ENCODE measurements at places on chromosomes 6 and 20.

DNA sequence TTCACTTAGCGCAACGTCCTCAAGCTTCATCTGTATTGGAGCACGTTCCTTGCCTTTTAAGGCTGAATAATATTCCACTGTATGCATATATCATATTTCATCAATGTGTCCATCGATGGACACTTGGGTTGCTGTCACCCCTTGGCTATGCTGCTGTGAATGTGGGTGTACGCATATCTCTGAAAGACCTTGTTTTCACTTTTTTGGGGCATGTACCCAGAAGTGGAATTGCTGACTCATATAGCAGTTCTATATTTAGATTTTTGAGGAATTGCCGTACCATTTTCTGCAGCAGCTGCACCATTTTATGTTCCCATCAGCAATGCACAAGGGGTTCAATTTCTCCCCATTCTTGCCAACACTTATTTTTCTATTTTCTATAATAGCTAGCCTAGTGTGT is 22.8 kb upstream of the SLC23A2 start:
- H3K4me3 ChIP-seq, result no peak overlapping the region
- H3K36me3 ChIP-seq, result no peaks in the 10 kb centered on the region
- no peaks in the 10 kb centered on the region for H3K27me3 ChIP-seq
- no peak overlapping the region for H3K27ac ChIP-seq
- no peak for DNase-seq

GRCh38 chr20:7695635-7696034 is 244.6 kb downstream of the HAO1 start:
- H3K36me3 ChIP-seq, result no peaks in the 10 kb centered on the region
- DNase-seq, result no peak
- H3K27me3 ChIP-seq, result no peaks in the 10 kb centered on the region
- no peak overlapping the region for H3K4me3 ChIP-seq

GRCh38 chr6:152846825-152847224 is 96.2 kb downstream of the VIP start:
- no peak overlapping the region for H3K27ac ChIP-seq
- H3K27me3 ChIP-seq, result no peaks in the 10 kb centered on the region
- H3K36me3 ChIP-seq, result no peaks in the 10 kb centered on the region
- no peak overlapping the region for H3K4me3 ChIP-seq

DNA sequence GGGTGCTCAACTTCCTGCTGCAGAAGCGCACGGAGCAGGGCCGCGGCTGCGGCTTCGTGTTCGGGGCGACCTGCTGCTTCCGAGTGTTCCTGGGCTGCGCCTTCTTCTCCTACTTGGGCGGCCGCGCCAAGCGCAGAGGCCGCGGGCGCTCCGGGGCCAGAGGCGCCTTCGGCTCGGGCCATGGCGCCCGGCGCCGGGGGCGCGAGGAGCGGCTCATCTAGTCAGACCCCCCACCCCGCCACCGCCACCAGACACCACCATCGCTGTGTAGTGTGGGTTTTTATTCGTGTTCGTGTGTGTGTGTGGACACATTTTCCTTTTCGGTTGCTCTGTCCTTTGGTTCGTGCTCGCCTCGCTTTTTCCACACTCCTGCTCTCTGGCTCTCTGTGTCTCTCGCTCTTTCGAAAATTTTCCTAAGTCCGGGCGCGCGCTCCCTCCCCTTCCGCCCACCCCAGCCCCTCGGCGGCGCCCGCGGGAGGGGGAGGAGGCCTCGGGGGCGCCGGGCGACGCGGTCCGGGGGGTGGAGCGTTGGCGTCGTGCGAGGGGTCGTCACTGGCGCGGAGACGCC is 38.1 kb downstream of the GNAS start:
- peak; percentile 55 for DNase-seq
- H3K4me1 ChIP-seq, result peaks cover 31% of the 10 kb centered on the region
- H3K4me3 ChIP-seq, result peak overlapping the region; percentile 85
- H3K27me3 ChIP-seq, result no peaks in the 10 kb centered on the region
- H3K36me3 ChIP-seq, result peaks cover 27% of the 10 kb centered on the region

GRCh38 chr6:157380779-157381561 is at the start of gene ZDHHC14:
Gene ZDHHC14 (plus strand): TSS chr6:157381190.
- H3K27ac ChIP-seq, result peak within 1 kb of the TSS; percentile 80
- peak within 1 kb of the TSS; percentile 86 for H3K4me3 ChIP-seq
- peak; percentile 88 for DNase-seq
- peaks cover 34% of the 10 kb centered on the region for H3K4me1 ChIP-seq
- peaks cover 14% of the 10 kb centered on the region for H3K27me3 ChIP-seq

GRCh38 chr20:32418376-32418775 is 60.2 kb downstream of the ASXL1 start:
- DNase-seq, result no peak
- peaks cover 21% of the 10 kb centered on the region for H3K4me1 ChIP-seq

GRCh38 chr20:58228484-58229197 is at the start of gene ANKRD60:
Gene ANKRD60 (minus strand): TSS chr20:58228653. CDS start chr20:58228653, 0 bp downstream.
- peaks cover 38% of the 10 kb centered on the region for H3K27me3 ChIP-seq
- no peak for DNase-seq
- H3K27ac ChIP-seq, result peak within 1 kb of the TSS; percentile 67
- peaks cover 33% of the 10 kb centered on the region for H3K4me1 ChIP-seq
- H3K36me3 ChIP-seq, result peaks cover 46% of the 10 kb centered on the region

DNA sequence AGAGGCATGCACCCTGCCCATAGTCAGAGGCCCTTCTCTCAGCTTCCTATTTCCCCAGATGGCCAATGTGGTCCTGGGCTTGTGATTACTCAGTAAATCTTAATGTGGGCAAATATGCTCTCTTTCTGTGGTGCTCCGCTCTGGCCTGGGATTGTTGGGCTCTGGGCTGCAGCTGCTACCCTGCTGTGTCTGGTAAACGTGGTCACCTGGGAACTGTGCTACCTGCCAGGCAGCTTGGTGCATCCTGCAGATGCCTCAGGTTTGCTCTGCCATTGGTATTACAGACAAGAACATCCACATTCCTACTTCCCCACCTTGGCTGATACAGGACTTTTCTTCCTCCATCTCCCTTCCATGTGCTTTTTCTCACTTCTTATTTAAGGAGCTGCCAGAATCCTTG is 611.5 kb upstream of the IMPG1 start:
- no peaks in the 10 kb centered on the region for H3K27me3 ChIP-seq
- no peak overlapping the region for H3K4me3 ChIP-seq
- H3K4me1 ChIP-seq, result no peaks in the 10 kb centered on the region
- no peak for DNase-seq
- H3K27ac ChIP-seq, result no peak overlapping the region
- H3K36me3 ChIP-seq, result no peaks in the 10 kb centered on the region

DNA sequence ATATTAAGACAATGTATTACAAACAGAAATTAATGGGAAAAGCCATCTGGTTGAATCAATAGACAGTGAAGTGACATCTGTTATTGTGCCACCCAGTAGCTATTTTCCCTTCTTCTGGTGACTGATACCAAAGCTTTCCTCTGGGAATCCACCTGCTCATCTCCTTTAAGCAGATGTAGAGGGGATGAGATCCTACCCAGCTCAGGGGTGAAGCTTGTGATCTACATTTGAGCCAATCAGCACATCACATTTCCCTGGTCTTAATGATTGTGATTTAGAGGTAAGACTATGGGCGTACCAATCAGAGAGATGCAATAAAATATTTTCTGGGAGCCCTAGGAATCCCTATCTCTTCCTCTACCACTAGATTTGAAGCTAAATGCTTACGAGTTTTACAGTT is 782.9 kb downstream of the PTPRT start:
- H3K27me3 ChIP-seq, result no peaks in the 10 kb centered on the region
- no peak overlapping the region for H3K27ac ChIP-seq
- no peak for DNase-seq
- H3K36me3 ChIP-seq, result no peaks in the 10 kb centered on the region
- no peak overlapping the region for H3K4me3 ChIP-seq

DNA sequence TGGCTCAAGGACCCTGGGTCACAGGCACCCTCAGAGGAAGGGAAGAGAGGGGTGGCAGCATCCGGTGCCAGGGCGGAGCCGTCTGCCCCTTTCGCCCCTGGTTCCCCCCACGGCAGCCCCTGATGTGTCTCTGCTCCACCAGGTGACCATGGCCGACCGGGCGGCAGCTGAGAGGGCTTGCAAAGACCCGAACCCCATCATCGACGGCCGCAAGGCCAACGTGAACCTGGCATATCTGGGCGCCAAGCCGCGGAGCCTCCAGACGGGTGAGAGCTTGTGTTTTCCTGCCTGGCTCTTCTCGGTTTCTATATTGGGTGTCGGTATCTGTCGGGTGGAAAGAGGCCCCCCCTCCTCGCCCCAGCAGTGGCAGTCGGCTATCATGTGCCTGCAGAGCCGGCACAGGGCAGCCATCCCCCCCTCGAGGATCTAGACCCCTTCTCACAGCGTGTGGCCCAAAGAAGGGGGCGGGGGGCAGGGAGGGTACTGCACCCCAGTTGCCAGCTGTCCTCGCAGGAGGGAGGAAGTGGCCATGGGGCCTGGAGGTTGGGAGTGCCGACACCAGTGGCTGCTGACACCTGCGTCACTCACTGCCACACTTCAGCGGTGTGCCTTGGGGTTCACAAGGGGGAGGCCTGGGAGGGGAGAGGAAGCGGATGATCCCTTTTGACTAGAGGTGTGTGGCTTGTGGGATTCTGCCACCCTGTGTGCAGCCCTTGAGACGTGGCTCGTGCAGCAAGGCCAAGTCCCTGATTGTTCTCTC is 1.5 kb downstream of the RBM38 start:
- H3K27me3 ChIP-seq, result no peaks in the 10 kb centered on the region
- H3K4me1 ChIP-seq, result peaks cover 46% of the 10 kb centered on the region
- H3K36me3 ChIP-seq, result peaks cover 54% of the 10 kb centered on the region
- peak; percentile 81 for DNase-seq

DNA sequence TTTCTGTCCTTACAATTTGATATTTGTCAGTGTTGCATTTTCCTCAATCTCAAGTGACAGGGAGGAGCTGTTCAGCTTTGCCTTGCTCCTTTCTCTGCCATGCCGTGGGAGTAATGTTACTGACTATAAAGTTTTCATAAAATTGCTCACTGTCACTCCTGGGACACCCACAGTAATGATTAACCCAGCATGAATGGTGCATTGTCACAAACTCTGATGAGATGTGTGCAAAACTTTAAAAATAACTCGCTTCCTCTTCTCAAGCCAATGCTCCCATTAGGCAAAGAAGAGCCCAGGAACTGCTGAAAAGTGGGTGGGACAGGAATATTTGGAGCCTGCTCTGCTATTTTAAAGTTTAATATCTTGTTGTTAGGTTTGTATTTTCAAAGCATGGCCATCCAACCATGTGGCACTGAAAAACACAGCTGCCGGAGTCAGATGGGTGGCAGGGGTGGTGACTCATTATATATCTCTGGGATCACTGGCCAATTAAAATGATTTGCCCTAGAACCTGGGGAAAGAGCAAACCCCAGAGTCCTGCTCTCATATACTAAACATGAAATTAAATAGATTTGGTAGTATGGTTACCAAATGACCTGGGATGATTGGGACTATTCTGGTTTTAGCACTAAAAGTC is 260.1 kb downstream of the BTBD3 start:
- no peak for DNase-seq
- H3K4me3 ChIP-seq, result no peak overlapping the region

DNA sequence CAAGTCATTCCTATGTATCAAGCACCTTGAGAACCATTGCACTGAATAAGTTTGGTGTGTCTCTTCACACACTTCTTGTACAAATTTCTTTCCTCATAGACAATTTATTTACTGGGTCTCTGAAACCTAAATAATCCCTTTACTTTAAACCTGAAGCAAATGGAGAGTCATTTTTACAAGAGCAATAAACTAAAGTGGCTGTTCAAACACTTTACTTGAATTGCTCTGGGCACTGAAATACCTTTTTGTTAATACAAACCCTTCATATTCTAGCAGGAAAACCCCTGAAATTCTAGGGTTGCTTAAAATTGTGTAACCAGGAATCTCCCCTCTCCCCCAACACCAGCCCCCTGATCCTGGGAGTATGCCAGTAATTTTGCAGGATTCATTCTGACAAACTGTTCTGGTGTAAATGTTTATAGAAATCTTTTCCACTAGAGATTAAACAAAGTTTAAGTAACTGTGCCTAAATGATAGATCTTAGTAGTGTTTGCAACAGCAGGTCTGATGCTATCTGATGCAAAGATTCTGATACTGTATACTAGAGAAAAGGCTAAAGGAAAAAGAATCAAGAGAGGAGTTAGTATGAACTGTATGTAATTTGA is 13.4 kb downstream of the RSPO3 start:
- DNase-seq, result no peak
- H3K4me3 ChIP-seq, result no peak overlapping the region
- peaks cover 27% of the 10 kb centered on the region for H3K27me3 ChIP-seq
- H3K27ac ChIP-seq, result no peak overlapping the region
- H3K36me3 ChIP-seq, result no peaks in the 10 kb centered on the region

DNA sequence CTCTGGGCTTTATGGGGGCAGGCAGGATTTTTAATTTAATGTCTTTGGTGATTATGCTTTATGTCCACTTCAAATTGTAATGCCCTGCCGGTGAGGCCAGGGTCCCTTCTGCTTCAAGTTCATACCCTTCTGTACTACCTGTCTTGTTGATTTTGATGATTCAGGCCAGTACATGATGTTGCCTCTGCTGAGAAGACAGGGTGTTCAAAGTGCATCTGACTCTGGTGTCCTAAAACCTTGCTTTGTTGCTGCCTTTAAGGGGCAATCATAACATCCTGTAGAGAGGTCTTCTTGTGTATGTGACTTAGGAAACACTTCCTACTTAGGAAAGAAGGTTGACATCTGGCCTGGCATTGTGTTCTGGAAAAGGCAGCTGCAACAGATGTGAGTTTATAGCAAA is 113.2 kb downstream of the TMEM170B start:
- peaks cover 8% of the 10 kb centered on the region for H3K27me3 ChIP-seq
- H3K36me3 ChIP-seq, result no peaks in the 10 kb centered on the region
- no peak overlapping the region for H3K4me3 ChIP-seq
- no peak for DNase-seq

- H3K4me1 ChIP-seq, result no peaks in the 10 kb centered on the region
- no peak overlapping the region for H3K27ac ChIP-seq
- DNase-seq, result no peak
- H3K4me3 ChIP-seq, result no peak overlapping the region
Measured at GRCh38 chr6:49898904-49899566, 32.7 kb upstream of the CRISP1 start.

DNA sequence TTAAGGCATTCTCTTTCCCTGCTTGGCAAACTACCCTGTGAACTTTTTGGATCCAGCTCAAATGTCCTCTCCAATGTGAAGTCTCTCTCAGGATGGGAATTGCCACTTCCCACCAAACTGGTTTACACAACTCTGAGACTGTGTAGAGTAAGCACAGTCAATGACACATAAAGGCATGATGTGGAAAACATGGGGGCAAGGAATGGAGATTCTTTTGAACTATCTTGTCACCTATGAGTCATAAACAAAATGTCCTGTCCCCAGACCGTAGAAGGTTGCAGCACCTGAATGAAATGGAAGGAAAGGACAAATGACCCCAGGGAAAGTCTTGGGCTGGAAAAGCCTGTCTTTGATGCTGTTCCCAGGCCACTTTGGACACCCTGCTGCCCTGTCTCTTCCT is 11.0 kb upstream of the KIF13A start:
- no peaks in the 10 kb centered on the region for H3K4me1 ChIP-seq
- H3K4me3 ChIP-seq, result no peak overlapping the region
- DNase-seq, result no peak
- H3K36me3 ChIP-seq, result no peaks in the 10 kb centered on the region
